ENCODE measurements at places on chromosomes 11 and 22.

GRCh38 chr22:32244547-32244946 is 10.6 kb downstream of the SLC5A4 start:
- DNase-seq, result no peak

DNA sequence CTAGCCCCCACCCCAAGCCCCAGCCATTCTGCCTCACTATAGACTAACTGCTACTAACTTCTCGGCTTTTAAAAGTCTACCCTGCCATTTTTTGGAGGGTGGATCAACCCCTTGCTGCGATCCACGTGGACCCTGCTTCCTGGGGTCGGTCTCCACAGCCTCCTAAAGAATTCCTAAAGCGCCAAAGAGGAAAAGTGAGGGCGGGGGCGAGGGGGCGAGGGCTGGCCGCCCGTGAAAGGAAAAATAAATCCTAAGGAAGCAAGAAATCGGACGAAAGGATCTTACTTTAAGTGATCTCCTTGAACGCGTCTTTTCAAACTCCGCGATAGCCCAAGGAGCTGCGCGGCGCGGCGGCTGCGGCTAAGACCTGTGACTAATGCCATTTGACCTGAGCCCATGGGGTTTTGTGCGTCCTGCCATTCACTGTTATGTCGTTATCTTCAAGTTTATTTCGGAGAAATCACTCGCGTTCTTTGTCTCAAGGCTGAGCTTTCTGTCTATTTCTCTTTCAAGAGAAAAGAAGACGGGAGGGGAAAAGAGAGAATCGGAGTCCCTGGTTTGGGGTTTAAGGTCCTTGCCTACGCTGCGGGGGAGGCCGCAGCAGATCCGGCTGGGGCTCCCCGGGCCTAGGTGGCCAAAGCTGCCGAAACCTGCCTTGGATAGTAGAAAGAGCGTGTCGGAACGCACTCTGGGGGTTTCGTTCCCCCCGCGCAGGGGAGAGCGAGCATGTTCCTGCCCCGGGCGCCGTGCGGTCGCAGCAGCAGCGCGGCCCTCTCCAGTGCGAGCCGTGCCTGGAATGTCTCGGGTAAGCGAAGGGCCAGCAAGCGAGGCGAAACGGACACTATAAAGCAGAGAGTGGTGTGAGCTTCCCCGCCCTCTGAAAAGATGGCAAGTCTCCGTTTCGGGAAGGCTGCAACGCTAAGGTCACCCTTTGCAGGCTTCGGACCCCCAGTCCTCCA is 2.8 kb upstream of the DBX1 start:
- DNase-seq, result no peak

GRCh38 chr11:46537537-46538295 is 56.1 kb downstream of the AMBRA1 start:
- DNase-seq, result peak; percentile 65

DNA sequence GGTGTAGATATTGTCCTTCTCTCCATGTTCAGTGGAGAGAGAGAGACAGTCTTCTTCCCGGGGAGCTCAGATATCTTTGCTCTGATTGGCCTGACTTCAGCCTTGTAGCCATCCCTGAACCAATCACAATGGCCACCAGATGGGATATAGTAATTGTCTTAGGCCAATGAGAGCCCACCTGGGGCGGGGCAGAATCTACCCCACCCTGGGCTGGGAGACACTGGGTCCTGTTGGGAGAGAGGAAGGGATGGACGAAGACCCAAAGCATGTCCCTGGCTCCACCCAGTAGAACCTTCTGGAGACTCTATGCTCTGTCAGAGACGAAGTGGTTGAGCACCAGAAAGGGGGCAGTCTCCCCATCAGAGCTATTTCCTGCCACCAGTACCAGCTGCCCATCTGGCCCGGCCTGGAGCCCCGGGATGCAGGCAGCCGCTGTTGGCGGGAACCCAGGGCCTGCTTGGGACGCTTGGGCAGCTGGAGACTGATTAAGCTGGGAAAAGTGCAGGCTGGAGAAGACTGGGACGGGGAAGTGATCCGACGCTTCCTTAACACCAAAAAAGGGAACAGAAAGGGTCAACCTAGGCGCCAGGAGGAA is 31.6 kb upstream of the CBX7 start:
- no peak for DNase-seq

DNA sequence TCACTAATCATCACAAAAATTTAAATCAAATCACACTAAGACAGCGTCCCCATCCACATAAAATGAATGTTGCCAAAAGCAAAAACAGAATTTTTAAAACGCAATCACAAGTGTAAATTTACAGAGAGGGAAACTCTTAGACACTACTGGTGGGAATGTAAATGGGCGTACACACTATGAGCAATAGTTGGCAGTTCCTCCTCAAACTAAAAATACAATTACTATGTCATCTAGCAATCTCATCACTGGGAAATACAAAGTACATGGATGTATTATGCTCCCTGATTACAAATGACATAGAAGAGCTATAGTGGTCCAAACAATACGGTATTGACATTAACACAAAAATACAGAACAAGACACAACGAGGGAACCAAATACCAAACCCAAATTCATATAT is 8.7 kb upstream of the RGL4 start:
- no peak for DNase-seq

DNA sequence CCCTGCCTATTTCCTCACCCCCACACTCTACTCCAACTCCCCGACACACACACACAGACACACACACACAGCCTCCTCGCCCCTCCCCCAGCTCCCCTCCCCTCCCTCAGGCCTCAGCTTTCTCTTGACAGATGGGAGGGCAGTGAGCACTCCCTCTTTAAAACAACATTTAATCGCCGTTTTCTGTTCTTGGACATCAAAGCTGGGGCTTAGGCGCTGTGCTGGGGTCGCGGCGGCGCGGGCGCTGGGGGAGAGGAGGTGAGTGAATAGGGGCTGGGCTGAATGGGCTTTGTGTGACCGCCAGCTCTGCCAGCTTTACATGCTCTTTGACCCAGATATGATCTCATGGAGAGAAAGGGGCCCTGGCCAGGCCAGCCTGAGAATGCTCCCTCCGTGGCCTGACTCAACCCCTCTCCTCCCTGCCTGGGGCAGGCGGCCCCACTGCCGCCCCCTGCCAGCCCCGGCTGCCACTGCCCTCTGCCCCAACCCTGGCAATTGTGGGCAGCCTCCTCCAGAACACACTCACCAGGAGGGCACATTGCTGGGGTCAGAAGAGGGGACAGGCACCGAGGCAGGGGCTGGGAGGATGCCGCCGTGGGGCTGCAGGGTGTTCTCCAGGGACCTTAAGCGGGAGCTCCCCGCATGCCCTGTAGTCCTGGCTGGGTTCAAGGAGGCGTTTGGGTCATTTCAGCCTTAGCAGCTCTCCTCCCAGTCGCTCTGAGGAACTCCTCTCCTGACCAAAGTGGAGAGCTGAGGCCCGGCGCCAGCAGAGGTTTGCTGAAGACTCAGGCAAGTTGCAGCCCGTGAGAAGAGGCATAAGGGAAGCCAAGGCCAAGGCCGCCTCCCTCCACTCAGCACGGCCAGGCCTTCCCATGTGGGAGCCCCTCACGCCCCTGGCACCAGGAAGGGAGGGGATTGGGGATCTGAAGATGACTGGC is 38.3 kb upstream of the NNMT start:
- DNase-seq, result no peak

DNA sequence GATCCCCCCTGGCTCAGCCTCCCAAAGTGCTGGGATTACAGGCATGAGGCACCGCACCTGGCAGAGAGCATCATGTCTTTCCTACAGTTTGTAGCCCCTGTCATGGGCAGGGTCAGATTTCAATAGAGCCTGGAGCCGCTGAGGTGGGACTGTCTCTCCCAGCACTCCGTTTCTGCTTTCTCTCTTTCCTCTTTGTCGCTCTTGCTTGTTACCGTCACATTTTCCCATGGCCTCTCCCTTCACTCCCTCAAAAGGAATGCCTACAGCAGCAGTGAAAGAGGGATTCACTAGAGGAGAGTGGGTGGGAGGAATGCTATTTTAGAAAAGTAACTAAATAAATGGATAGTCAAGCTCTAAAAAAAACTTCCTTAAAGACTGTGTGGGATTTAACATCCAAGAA is 136.7 kb upstream of the TTC12 start:
- no peak for DNase-seq

DNA sequence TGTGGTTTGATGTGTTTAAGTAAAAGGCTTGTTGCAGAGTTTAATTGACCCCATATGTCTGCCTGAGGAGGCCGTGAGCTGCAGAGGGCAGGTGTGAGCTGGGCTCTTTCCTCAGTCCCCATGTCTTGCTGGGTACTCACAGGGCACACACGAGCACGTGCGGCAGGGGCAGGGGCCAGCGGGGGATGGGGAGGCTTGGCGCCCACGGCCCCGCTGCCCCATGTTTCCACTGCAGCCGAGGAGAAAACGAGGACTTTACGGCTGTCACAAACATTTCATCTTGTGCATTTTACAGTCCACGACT is 24.7 kb upstream of the CCDC188 start:
- DNase-seq, result no peak

GRCh38 chr11:134215836-134216235 is 7.9 kb downstream of the NCAPD3 start:
- no peak for DNase-seq

DNA sequence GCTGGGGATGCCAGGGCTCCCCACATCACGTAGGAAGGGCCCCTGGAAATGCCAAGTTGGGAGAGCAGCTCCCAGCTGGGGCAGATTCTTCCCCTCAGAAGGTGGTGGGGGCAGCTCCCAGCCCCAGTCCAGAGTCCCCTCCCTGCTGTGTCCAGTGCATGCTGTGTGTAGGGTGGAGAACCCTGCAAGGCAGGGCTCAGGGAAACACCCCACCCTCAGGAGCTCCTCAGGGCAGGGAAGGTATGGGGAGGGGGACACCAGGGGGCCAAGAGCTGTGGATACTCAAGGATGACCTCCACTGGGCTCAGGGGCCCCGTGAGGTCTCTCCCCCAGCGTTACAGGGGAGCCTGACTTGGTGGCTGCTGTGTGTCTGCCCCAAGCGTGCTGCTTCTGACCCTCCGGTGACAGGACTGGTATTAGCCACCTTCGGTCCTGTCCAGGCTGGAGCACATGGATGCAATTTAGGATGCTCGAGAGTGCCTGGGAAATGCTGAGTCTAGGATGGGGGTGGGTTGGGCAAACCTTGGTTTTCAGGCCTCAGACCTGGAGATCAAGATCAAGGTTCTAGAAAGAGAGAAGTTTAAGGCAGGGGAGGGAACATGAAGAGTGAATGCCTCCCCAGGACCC is 16.1 kb upstream of the CABP7 start:
- no peak for DNase-seq

DNA sequence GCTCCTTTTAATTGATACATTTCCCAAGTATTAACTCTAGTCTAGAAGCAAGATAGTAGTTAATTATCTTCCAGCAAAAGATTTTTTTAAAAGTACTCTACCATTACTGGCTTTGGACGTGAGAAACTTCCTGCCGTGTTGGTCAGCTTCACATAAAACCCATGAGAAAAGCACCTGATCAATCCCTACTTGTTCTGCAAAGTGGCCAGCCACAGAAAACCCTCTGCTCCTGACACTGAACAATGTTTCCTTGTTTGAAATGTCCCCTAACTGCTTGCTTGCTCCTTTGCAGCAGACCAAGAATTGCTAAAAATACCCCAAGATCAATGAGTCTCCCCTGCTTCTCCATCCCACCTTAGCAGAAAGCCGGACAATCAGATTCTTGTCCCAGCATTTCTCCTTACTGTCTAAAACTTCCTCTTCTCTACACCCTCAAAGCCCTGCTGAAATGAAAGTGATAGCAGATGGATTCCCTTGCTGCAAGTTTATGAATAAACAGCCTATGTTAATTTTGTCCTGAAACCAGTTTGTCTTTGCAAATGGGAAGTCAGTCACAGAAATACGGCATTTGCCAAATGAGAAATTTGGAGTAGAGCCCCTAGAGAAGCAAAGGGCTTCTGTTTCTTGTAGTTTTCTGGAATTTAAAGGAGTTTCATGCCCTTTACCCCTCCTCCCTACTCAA is 207.1 kb upstream of the ARHGAP20 start:
- no peak for DNase-seq

DNA sequence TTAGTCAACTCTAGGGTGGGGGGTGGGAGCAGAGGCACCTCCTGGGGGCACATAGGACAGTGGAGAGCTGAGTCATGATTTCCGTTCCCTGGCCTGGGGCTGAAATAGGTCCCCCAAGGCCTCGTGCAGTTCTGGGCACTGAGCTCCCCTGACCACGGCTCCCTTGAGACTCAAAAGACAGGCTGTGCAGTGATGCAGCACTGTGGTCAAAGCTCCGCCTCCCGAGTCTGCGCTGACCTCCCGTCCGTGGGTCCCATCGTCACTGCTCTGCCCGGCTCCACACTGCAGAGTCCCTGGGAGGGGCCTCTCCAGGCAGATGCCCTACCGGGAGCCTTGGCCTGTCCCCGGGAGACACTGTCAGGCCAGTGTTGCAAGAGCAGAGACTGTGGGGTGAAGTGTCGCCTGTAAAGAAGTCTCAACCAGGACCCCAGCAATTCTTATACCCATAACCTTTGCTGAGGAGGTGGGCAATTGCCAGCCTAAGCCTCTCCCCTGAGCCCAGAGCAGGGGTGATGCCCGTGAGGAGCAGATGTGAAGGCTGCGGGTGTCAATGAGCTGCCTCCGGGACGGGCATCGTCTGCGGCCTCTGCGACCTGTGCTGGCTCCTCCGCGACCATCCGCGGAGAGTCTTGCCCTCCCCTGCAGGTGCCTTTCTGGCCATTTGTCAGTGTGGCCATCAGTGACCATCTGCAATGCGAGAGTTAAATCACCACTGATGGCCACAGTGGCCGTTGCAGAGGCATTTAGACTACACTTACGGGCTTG is 877.3 kb downstream of the BRD1 start:
- no peak for DNase-seq

- DNase-seq, result peak; percentile 44
These were observed 10.4 kb upstream of the SREBF2 start for GRCh38 chr22:41822317-41823057.

GRCh38 chr11:69145050-69145380 is 10.7 kb upstream of the SMIM38 start:
- no peak for DNase-seq

DNA sequence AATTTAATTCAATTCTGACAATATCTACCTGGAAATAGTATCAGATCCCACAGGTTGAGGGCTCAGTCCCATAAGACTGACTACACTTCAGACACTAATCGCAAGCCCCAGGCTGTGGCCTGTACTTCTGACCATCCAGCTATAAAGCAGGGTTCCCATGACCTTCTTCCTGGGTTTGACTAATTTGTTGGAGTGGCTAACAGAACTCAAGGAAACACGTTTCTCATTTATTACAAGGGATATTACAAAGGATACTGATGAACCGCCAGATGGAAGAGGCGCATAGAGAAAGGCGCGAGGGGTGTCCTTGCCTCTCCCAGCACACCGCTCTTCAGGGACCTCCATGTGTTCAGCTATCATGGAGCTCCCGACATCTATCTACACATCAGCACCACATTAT is 13.7 kb downstream of the CLTCL1 start:
- no peak for DNase-seq

DNA sequence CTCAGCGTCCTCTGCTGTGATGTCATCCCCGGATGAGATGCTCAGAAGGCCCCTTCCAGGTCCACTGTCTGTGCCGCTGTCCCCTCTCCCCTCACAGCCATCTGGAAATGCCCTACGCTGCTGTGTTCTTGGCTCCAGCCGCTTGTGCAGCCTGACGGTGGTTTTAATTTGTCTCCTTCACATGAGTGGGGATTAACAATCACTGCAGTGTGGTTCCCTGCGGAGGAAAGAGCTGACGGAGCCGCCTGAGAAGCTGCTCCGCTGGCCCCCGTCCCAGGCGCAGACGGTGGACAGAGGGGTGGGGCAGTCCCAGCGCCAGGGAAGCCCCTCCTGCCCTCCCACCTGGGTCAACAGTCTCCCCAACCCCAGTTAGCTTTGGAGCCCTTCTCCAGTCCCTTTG is 67.5 kb upstream of the PHF21B start:
- no peak for DNase-seq

GRCh38 chr11:2807025-2807681 is 78.4 kb downstream of the CDKN1C start:
- DNase-seq, result no peak

All from NCI-H2171 (cell line).